Sigmoid colon (tissue), 7 donors: ENCODE measurements at places on chromosomes 2 and 18. TPM values are rescaled to one million over a fixed set of nuclear protein-coding genes. Genes with fewer than 3 reads are reported as not detected.

- no peak for DNase-seq
Observed at GRCh38 chr2:74100254-74101216, 47.2 kb downstream of the BOLA3 start.

- no peak for DNase-seq
Observed at GRCh38 chr2:149449017-149449416, 118.6 kb downstream of the LYPD6 start.

The MRO gene
- under 0.01 TPM for total RNA-seq

- no peak for DNase-seq
Observed at GRCh38 chr2:140711867-140712266, 1418.9 kb downstream of the LRP1B start.

DNA sequence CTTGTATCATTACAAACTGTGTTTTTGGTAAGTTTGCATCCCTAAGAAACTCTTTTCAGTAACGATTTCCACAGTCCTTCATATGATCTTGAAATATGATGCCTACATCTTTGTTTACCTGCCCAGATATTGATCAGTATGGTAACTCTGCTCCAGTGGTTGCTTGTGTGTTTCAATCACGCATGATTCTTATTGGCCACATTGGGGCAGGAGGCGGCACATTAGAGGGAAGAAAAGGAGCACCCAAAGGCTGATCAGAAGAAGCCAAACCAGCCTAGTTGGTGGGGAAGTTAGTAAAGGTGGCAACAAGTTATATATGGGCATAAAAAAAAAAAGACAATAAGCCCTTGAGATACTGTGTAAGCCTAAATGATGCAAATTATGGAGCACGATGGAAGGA, 158.9 kb downstream of the RHBDD1 start:
- DNase-seq = no peak

The ADAM17 gene
- total RNA-seq = 15.8 TPM

DNA sequence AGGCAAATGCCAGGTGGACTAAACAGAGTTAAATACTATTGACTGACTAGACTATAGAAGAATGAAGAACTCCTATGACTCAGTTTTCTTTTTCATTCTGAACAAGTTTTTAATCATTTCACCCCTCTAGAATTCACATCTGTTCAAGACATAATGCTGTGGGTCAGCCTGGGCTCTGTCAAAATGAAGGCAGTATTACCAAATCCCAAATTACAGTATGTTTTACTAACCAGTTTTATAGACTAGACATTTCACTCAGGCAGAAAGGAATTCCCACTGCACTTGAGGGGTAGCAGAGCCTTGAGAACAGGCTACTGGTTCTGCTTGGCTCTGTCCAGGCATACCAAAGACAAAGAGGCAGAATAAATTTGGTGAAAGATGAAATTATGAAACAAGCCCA, 511.7 kb downstream of the EPHA4 start:
- DNase-seq = no peak

GRCh38 chr2:61275575-61276184, 113.7 kb downstream of the C2orf74 start:
- no peak for DNase-seq

The PPIL3 gene
- total RNA-seq = 27.7 TPM

The PLGLB1 gene
- total RNA-seq = not detected

DNA sequence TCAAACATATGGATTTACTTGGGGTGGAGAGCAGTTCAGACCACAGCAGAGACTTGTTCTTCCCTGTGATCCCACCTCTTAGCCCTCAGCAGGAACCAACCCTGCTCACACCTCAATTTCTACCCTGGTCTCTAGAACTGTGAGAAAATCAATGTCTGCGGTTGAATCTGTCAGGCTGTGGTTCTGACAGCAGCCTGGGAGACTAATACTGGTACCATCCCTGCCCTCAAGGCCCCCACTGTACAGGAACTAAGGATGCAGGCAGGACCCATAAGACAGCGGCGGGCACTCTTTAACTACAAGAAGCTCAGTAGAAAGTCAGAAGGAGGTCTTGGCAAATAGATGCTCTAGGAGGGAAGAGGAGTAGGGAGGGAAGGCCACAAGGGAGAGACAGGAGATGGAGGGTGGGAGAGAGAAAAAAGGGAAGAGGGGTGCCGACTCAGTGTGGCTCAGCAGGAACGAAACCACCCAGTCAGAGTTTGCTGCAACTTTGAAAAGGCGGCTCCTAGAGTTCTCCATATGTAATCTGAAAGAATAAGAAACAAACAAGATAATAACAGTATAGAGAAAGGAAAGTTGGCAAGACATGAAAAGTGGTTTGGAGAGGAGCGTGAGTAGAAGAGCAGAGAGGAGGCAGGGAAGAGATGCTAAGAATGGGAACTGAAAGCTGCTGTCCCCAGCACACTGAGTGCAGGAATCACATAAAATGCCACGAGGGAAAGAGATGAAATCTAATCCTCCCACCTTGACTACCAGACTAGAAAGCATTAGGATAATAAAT, 323.9 kb upstream of the ID2 start:
- no peak for DNase-seq

- no peak for DNase-seq
Observed at GRCh38 chr2:240146141-240146561, 5.7 kb upstream of the OTOS start.

GRCh38 chr2:120867290-120868241, 131.9 kb downstream of the GLI2 start:
- peak; percentile 93 for DNase-seq

The KYNU gene
- 1.1 TPM for total RNA-seq

The SKA1 gene
- not detected for total RNA-seq

The ZBTB7C gene
- total RNA-seq = 0.71 TPM

- DNase-seq = no peak
Observed at GRCh38 chr18:8571399-8571798, 37.8 kb upstream of the RAB12 start.

DNA sequence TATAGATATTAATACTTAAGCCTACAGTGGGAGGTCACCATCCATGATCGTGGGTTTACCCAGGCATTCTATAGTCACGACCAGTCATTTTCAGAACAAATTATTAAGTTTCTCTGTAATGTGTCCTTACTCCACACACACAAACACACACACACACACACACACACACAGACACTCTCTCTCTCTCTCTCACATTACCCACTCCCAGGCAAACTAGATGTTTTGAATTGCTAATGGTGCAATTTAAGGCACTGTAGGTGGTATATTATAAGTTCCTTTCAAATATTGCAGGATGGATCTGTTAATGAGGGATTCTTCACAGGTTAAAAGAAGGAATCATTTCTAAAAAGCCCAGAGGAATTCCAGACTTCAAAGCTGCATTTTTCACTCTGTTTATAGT, 657.8 kb downstream of the MBD2 start:
- DNase-seq = no peak

The KATNAL2 gene
- total RNA-seq = 4.3 TPM

DNA sequence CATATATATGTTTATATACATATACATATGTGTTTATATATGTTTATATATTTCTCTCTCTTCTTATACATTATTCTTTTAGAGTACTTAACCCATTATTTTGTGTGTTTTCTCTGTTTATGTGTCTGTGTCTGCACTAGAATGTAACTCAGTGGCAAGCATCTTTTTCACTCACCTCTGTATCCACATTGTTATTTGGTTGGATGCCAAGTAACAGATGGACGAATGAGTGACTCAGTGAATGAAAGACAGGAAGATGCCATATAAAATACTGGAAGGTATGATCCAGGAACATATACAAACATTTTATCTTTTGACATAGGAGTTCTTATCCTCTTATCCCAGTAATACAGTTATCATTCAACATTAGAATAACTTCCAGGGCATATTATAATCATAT, 684.8 kb downstream of the RNF144A start:
- DNase-seq = no peak

DNA sequence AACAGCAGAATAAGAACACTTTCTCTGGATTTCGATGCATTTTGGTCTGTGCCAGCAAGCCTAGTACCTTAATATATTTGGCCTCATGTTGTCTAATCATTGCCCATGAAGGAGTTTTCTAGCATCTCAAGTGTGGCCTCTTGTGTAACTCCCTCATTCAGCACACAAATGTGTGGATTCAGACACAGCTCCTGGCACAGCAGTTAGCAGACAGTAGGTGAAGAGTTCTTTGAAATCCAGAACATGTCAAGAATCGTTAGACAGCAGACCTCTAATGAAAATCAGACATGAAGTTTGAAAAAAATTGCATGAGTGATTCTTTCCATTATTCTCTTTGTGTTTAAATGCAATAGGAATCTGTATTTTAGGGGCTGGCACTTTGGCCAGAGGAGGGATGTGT, 177.0 kb downstream of the FMNL2 start:
- no peak for DNase-seq

GRCh38 chr2:174024524-174025270, 59.5 kb upstream of the SP3 start:
- peak; percentile 96 for DNase-seq

DNA sequence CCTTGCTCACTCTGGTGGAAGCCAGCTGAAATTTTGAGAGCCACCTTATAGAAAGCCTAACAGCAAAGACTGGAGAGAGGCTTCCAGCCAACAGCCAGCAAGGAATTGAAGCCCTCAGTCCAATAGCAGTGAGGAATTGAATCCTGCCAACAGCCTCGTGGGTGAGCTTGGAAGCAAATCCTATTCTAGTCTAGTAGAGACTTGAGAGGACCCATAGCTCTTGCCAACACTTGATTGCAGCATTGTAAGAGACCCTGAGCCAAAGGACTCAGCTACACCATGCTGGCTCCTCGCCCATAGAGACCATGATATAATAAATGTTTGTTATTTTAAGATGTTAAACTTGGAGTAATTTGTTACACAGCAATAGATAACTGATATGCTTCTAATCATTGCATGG, 403.0 kb upstream of the TNP1 start:
- peak; percentile 69 for DNase-seq

DNA sequence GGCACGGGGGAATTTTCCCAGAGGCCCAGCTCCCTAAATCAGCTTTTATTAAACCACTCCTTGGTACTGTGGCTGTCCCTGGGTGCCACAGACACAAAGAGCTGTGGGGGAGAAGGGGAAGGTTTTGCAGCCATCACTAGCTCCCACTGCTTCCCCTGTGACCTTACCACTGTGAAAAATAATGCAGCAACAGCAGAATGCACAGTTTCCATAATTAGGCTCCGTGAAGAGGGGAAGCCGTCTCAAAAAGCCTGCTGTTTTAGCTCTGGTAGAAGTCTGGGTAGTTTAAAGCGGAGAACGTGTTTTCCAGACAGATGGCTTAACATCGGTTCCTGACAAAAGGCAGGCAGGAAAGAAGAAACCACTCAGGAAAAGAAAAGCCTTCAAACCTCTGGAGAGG, 27.5 kb upstream of the CAB39 start:
- no peak for DNase-seq

- DNase-seq = peak; percentile 55
Observed at GRCh38 chr2:233448220-233448559, 93.9 kb downstream of the DGKD start.

DNA sequence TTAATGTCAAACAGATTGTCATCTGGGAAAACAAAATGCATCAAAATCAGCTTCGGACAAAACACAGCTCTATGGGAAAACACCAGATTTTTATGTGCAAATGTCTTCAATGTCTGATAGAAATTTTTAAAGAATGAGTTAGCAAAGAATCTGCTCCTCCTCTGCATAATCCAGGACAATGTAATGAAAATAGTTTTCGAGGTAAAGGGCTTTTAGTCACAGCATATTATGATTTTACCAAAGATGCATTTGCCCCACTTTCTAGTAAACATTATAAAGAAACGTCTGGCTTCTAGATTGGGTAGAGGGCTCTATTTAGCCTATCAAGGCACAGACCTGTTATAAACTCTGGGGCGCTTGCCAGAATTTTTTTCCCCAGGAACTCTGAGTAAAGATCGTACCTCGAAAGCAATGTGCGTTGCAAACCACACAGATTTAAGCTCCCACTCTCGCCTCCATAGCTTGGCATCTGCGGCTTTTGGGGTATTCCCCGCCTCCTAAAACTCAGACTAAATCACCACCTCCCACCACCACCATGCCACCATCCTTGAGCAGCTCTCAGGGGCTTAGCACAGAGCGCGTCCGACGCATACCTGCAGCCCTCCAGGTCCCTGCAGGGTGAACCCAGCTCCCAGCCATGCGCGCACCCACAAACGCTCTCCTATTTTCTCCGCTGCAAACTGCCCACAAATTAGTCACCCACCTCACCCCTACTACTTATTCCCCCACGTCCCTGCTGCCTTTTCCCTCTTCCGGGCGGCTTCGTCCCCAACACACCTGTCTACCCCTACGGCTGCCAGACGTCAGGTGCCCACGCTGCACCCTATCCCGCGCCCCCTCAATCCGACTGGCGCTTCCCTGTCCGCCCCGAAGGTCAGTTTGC, 829 bp downstream of the ACVR1C start:
- no peak for DNase-seq

The LOXHD1 gene
- total RNA-seq = not detected

DNA sequence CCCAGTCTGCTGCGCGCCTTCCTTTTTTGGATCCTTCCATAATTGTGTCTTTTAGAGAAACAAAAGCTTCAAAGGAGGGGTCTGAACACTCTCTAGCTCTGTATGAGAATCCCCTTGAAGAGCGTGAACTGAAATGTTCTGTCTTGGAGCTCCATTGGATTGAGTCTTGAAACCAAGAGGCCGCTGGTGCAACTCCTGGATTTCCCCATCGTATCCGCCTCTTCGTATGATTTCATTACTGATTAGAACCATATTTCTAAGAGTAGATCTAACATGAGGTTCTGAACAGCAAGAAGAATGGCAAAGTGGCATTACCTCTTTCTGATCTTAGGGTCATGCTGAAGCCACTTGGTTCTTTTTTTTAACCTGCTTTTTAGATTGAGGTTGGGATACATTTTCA, 31.4 kb upstream of the NRP2 start:
- DNase-seq = no peak

The ALK gene
- total RNA-seq = 1.1 TPM

DNA sequence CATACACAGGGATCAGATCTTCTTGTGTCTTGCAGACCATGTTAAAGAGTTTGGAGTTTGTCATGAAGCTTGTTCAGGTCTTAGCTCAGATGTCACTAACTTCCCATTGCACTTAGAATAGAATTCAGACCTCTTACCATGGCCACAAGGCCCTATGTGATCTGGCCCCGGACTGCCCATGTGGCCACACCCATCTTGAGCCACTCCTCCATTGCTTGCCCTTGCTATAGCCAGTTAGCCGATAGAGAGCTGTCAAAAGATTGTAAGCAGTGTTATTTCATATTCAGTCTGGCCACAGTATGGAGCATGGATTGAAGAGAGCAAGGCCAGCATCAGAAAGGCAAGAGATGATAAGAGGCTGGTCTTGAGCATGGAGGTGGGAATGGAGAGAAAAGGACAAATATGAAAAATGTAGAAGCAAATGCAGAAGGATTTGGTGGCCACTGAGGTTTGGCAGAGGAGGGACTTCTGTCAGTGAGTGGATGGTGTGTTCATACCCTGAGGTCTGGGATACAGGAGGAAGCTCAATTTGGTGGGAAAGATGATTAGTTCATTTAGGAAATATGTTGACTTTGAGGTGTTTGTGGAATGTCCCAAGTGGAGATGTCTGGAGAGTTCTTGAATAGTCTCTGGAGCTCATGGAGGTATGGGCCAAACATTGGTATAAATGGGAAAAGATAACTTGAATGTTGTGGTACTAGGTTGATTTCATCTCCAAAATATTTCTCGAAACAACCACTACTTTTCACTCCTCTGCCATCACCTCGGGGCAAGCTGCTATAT, 10.6 kb downstream of the DGUOK start:
- no peak for DNase-seq
